Astrocyte (in vitro differentiated cells and primary cell): ENCODE measurements at places on chromosomes 6 and 20. TPM values are rescaled to one million over a fixed set of nuclear protein-coding genes. Genes with fewer than 3 reads are reported as not detected.

Gene DZANK1
- 2.3 and 3.0 TPM in 2 replicates for total RNA-seq

Gene TSPO2
- not detected in 2 replicates for total RNA-seq

- no peaks in the 10 kb centered on the region for H3K36me3 ChIP-seq
- DNase-seq = no peak
- H3K27me3 ChIP-seq = no peaks in the 10 kb centered on the region
- peaks cover 30% of the 10 kb centered on the region for H3K4me1 ChIP-seq
- H3K4me3 ChIP-seq = no peak overlapping the region
Measured at GRCh38 chr20:51535075-51535386, 7.5 kb downstream of the NFATC2 start.

- H3K27ac ChIP-seq = no peak overlapping the region
- no peaks in the 10 kb centered on the region for H3K4me1 ChIP-seq
- H3K4me3 ChIP-seq = no peak overlapping the region
- H3K27me3 ChIP-seq = no peaks in the 10 kb centered on the region
- no peak for DNase-seq
Measured at GRCh38 chr20:5095454-5095853, 24.3 kb downstream of the PCNA start.

- H3K27ac ChIP-seq = no peak overlapping the region
- no peak overlapping the region for H3K4me3 ChIP-seq
- H3K27me3 ChIP-seq = no peaks in the 10 kb centered on the region
- no peak for DNase-seq
- peaks cover 13% of the 10 kb centered on the region for H3K4me1 ChIP-seq
Measured at GRCh38 chr6:166467436-166468000, 84.8 kb upstream of the MPC1 start.

Gene PTGIS
- total RNA-seq = 1.9 and 3.1 TPM in 2 replicates

DNA sequence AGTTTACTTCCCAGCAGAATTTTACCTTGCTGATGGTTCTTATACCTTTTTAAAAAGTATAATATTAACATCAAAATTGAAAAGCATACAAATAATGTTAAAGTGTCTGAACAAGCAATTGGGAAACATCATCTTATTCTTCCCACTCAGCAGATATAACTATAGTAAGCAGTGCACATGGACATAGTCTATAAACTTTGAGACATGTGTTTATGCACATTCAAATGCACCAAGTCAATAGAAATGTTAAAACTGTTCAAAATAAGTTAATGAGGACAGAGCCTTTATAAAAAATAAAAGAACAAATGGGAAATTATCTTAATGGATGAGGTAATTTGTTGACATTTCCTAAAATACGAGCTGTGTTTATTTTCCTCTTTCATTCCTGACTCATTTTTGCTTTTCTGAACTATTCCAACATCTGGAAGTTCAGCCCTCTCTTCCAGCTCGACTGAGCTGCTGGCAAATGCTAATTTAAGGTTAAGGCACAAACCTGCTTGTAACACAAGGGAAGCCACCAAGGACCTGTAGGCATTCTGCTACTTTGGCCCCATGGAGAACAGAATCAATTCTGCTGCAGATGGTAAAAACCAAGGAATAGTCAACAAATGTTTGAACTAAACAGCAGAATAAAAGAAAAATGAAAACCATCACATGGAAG is 110.3 kb upstream of the MAP3K4 start:
- H3K27ac ChIP-seq = no peak overlapping the region
- no peaks in the 10 kb centered on the region for H3K4me1 ChIP-seq
- no peaks in the 10 kb centered on the region for H3K36me3 ChIP-seq
- H3K4me3 ChIP-seq = no peak overlapping the region
- DNase-seq = no peak

GRCh38 chr6:38644951-38645350 is 5.2 kb upstream of the BTBD9 start:
- no peaks in the 10 kb centered on the region for H3K36me3 ChIP-seq
- no peak overlapping the region for H3K27ac ChIP-seq
- peaks cover 10% of the 10 kb centered on the region for H3K4me1 ChIP-seq
- H3K27me3 ChIP-seq = no peaks in the 10 kb centered on the region
- DNase-seq = no peak
